ENCODE measurements at places on chromosomes 3 and 15. TPM values are rescaled to one million over a fixed set of nuclear protein-coding genes. Genes with fewer than 3 reads are reported as not detected.

DNA sequence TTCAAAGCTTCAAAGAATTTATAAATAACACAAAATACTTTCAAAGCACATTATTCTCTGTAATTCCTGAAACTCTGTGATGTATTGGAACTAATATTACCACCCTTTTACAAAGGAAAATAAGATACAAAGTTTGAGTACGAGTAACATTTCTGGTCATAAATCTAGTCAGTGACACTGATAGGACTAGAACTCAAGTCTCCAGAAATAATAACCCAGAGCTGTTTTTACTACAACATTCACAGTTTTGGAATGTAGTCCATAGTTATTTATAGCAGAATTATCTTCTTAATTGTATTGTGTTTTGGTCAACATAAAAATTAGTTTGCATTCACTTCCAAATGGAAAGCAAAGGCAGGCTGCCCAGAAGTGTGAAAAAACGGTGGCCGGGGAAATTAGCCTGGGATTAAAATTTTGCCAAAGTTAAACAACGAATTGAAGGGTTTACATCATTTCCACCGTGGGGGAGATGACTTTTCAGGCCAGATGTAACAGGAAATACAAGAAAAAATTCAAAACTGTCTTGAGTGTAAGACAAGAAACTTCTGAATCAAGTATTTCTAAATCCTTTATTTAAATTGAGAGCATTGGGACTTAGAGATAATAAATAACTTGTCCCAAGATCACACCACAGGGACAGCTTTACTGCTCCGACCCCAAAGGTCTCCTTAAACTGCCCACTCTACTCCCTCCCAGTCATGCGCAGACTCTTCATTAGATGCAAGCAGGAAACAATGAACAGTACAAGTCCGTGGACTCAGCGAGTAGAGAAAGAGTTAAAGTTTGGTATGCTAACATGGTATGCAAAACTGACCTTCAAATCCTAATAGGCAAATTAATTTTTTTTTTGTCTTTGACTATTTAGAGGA lies 74.3 kb upstream of the VGLL4 start:
- no peak for DNase-seq

DNA sequence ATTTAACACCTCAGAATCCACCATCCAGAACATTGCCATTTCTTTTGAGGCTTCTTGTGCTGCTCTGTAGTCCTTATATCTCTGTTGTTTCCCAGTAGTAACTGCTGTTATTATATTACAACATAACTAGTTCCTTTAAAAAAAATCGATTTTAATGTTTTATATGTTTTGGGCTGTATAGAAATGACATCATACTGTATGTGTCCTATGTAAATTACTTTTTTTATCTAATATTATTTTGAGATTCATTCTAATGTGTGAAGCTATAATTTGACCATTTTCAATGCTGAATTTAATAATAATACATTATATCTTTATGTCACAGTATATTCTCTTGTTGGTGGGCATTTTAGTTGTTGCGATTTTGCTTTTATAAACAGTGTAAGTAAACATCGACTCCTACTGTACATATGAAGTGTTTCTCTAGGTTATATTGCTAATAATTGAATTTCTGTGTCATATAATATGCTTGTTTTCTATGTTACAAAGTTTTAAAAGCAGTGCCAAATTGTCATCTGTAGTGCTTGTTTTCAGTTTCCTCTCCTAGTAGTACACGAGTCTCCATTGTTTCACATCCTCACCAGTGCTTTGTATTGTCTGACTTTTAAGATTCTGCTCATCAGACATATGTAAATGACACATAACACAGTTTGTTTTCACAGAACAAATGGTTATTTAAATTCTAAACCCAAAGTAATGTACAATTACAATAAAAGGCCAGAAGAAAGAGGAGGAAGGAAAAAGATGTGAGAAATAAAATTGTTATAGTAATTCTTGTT lies 172.0 kb upstream of the LRRFIP2 start:
- DNase-seq: no peak

- no peak for DNase-seq
These were observed 411.2 kb downstream of the VPS13C start for GRCh38 chr15:61649046-61649445.

GRCh38 chr3:61864886-61865285 lies 303.5 kb downstream of the PTPRG start:
- DNase-seq: no peak

The SST gene
- total RNA-seq: 97.6 TPM

All from Peyer's patch (tissue), 4 donors.